Karpas-422 (cell line): ENCODE measurements at places on chromosomes 5 and 9. TPM values are rescaled to one million over a fixed set of nuclear protein-coding genes. Genes with fewer than 3 reads are reported as not detected.

The CDH9 gene
- not detected in 2 replicates for total RNA-seq

The EIF4E1B gene
- not detected in 2 replicates for total RNA-seq

DNA sequence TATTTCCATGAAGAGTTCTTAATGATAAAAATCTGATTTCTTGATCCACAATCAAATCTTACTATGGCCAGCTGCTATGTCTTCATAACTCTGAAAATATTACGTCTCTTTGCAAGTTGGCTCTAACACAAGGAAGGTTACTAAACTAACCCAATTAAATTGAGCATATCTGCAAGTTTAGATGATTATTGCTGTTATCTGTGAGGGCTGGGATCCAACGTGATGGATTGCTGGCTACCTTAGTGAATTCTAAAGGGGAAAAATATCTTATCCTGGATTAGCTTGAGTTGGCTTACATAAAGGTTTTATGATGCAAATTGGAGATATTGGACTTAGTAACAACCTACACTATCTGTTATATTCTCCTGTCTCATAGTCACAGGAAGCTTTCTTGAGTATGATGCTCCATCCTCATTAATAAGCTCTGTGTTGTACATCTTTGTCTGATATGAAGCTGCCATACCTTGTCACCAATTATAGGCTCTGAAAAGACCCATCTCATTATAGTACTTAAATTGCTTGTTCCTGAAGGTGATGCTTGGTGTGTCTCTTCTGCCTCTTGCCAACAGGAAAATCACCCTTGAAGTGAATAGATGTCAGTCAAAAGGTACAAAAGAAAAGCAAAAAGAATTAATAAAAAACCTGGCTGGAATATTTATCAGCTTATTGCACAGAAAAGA lies 733.0 kb upstream of the MEF2C start:
- H3K4me1 ChIP-seq: no peaks in the 10 kb centered on the region
- no peak overlapping the region for H3K4me3 ChIP-seq
- H3K36me3 ChIP-seq: no peaks in the 10 kb centered on the region

GRCh38 chr5:113195771-113196170 lies 219.2 kb downstream of the DCP2 start:
- H3K36me3 ChIP-seq: no peaks in the 10 kb centered on the region
- no peak overlapping the region for H3K4me3 ChIP-seq
- no peak for DNase-seq
- H3K4me1 ChIP-seq: peaks cover 19% of the 10 kb centered on the region
- no peak overlapping the region for H3K27ac ChIP-seq

DNA sequence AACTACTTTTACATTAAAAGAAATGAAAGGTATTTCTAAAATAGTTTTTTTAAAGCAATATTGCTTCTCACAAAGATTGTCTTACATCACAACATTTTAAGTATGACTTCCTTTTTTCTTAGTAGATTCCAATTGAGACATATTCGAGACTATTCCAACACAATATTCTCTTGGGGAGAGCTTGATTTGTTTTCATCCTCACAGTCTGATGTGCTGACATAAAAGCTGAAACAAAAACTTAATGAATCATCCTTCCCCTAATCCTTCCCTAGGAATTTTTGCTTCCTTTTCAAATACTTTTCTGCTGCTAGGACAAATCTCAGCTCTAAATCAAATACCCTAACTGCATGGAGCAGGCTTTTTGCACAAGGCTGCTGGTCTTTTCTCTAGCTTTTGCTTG lies 245.8 kb upstream of the MAP3K1 start:
- no peak overlapping the region for H3K27ac ChIP-seq
- no peak for DNase-seq
- H3K36me3 ChIP-seq: no peaks in the 10 kb centered on the region
- H3K4me1 ChIP-seq: peaks cover 26% of the 10 kb centered on the region
- no peak overlapping the region for H3K4me3 ChIP-seq
